AG20443 (cell line): ENCODE measurements at places on chromosomes 3 and 15.

- DNase-seq = no peak
Measured at GRCh38 chr3:66497985-66498671, 2.7 kb downstream of the LRIG1 start.

GRCh38 chr3:5019411-5020241 lies 40.4 kb downstream of the BHLHE40 start:
- DNase-seq = no peak

DNA sequence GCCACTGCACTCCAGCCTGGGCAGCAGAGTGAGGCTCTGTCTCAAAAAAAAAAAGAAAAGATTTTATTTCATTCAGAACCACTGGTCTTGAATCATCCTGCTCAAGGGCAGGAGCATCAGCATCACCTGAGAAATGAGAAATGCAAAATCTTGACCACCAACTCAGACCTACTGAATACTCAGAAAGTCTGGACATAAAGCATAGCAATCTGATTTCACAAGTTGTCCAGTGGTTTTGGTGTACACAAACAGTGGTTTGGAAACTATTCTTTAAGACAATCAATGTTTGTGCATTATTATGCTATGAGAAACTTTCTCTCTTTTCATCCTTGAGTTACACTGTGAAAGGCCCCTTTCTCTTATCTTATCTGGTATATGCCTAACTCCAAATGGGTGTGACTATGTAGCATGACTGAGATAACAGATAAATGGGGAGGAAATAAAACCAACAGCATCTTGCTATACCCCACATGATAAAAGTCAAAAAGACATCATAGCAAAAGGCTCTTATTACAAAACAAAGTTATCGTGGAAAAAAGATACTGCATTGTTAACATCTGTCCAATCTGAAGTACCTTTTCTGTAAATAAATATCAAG lies 174.2 kb upstream of the STT3B start:
- DNase-seq = no peak

DNA sequence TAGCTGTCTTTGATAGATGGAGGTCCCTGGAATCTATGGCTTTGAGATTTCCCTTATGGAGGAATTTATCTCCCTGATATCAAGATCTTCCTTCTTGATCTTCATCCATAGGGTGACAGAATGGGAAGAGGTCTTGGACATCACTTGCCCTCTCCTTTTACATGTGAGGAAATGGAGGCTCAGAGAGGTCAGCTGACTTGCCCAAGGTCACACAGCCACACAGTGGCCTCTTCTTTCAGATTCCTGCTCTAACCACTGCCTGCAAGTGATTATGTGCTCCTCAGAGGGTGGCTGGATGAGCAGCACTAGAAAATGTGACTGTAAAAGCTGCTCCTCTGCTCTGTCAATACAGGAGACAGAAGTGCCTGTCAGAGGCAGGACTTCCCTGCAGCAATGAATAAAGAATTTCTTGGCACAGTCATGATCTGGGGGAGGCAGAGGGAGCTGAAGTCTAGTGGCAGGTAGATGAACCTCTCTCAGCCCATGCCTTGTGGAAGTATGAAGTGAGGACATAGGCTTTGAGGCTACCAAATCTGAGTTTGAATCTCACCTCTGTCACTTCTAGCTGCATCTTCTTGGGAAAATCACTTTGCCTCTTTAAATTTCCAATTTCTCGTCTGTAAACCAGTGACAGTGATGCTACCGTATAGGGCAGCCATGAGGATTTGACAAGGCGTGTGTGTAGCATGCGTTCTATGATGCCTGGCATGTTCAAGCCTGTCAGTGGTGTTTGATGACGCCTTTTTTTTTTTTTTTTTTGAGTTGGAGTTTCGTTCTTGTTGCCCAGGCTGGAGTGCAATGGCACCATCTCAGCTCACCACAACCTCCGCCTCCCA lies 12.0 kb downstream of the SSUH2 start:
- no peak for DNase-seq

- DNase-seq = peak; percentile 77
Measured at GRCh38 chr3:183185696-183186095, 23.2 kb upstream of the LAMP3 start.

DNA sequence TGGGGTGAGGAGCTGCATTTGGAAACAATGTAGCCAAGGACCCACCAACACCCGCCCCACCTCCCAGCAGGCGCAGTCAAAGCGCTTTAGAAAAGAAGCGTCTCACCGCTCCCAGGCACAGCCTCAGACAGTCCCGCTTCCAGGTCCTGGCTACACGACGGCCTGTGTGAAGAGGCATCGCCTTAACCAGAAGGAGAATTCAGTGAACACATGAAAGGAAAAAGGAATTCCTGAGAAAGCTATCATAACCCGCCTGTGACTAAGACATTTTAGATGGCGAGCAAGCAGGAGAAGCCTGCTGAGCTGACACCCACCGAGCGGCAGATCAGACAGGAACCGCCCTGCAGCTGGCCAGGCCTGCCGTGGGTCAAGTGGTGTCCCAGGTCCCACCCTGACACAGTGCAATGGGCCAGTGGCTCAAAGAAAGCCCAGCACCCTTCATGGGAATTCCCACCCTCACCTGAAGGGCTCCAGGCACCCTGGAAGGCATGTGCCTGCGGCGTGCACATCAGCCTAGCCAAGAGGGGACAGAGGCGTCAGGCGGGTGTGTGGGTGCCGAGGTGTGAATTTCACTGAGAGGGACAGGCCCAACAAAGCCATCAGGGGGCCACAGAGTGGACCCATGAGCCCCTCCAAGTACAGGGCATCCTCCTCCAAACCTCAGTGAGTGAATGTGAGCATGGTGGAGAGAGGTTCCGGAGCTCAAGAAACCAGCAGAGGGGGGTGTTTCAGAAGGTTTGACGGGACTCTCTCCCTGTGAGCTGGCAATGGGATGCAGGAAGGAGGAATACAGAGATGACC lies 144.8 kb downstream of the NSMCE3 start:
- DNase-seq = no peak

DNA sequence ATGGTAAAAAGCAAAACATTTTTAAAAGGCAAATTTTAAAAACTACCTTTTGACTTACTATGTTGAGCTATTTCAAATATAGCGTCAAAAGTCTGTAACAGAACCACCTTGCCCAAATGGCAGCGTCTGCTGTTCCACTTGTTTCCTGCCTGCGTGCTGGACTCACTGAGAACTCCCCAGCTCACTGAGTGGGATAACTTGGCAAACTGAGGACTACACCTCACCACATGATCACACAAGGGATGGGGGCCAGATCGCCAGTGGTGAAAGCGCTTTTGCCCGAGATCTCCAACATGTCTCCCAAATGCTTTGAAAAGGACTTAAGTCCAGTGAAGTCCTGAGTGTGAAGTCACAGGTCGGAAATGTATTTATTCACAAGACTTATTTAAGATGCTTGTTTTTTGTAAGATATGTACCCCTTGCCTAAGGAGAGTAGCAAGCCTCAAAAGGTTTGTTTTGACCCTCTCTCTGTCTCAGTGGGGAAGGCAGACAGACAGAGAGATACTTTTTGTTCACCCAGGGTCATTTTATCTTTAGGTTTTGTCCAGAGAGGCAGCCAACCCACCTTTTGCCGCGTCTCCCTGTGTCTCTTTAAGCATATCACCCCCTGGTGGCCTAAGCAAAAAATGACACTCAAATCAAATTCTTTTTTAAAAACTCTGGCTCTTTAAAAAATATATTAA lies 192.6 kb downstream of the PDZRN3 start:
- DNase-seq = peak; percentile 61

DNA sequence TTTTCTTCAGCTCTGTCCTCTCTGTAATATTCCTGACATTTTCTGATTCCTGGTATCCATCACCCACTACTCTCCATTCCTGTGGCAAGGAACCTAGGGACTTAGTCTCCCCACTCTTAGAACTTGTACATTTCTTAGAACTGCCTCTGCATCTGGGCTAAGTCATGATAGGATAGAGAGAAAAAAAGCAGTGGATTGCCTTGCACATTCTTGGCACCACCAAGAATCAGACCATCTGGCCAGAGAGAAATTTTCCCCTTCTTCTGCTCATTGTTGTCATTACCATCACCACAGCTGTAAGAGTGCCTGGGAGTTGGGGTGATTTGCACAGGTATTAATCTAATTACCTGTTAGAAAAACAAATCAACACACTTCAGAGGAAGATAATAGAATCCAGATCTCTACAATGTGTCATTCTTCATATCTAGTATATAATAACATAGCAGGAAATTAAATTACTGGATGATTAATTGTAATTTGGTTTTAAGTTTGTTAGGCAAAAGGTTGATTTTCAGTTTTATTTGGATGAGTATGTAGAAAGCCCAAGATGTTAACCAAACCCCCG lies 264.8 kb upstream of the ZPLD1 start:
- no peak for DNase-seq

GRCh38 chr3:30913176-30913575 lies 18.7 kb upstream of the GADL1 start:
- no peak for DNase-seq

DNA sequence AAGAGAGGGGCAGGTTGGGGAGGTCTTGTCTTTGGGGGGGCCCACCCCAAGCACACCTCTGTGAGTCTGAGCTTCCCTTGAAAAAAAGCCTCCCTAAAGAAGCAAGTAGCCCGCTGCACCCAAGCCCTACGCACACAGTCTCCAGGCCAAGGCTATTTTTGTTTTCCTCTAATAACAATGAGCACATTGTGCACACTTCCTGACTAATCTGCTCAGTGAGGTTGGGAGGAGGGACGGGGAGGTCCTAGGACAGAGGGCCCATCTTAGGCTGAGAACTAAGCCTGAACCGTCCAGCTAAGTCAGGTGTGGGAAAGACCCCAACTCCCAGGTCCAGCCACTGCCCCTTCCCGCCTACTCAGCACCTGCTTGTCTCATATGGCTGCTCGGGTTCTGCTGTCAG lies 87.2 kb downstream of the HMG20A start:
- DNase-seq = peak; percentile 78

GRCh38 chr3:125300416-125300815 lies 74.7 kb downstream of the ZNF148 start:
- peak; percentile 49 for DNase-seq
